Activated T-helper 1 cell treated with anti-CD3 and anti-CD28 coated beads, Interleukin-12 subunit alpha, Interleukin-12 subunit beta, Interleukin-2, Interleukin-4 antibody, amounts not matched to agents 30 ng/mL and 10 ng/mL and 1 ng/mL, durations not matched to agents 14 hours and 24 hours and 36 hours (primary cell): ENCODE measurements at places on chromosomes 16 and 17. TPM values are rescaled to one million over a fixed set of nuclear protein-coding genes. Genes with fewer than 3 reads are reported as not detected.

- no peak for DNase-seq
Observed at GRCh38 chr17:65756760-65757159, 195.3 kb upstream of the AXIN2 start.

The OVCA2 gene
- total RNA-seq = 43.9 and 44.0 TPM in 2 replicates

The DHRS7C gene
- not detected in 2 replicates for total RNA-seq

The TACO1 gene
- total RNA-seq = 30.8 and 32.0 TPM in 2 replicates

GRCh38 chr17:6245301-6246177, 175.4 kb downstream of the WSCD1 start:
- DNase-seq = no peak

The C16orf96 gene
- 0.17 TPM in 1 of 2 replicates, not detected in the other for total RNA-seq

DNA sequence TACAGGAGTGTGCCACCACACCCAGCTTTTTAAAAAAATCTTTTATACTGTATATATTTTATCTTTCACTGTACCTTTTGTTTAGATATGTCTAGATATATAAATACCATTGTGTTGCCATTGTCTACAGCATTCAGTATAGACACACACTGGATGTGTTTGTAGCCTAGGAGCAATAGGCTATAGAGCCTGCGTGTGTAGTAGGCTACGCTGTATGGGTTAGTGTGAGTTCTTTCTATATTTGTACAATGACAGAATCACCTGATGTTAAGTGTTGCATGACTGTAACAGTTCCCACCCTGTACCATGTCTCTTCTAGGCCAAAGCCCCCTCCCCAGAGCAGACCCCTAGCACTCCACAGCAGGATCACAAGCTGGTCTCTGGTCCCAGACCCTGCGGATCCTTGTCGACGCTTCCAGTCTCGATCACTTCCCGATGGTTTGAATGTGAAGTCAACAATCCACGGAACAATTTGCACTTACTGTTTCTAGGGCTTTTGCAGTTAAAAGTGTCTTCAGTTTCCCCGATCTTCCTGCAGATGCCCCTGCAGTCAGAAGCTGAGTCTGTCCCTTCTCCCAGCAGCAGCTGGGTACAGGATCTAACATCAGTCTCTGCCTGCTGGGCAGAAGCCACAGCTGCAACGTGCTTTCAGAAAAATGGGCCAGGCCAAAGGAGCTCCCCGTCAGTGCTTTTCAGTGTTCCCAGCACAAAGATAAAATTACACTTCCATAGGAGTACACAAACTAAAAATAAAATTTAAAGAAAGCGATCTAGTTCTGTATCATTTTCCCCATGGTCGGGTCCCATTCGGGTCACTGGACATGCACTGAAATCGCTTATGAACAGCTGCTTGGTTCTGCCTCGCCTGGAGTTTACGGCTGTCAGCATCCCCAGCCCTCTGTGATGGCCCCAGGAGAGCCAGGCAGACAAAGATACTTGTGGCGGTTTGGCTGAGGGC, 35.4 kb downstream of the ADAM11 start:
- no peak for DNase-seq

GRCh38 chr16:67327743-67328142, 1.1 kb downstream of the LRRC36 start:
- DNase-seq = no peak

- no peak for DNase-seq
Observed at GRCh38 chr16:19295393-19295792, 9.9 kb downstream of the CLEC19A start.

The KRT12 gene
- not detected in 2 replicates for total RNA-seq

- DNase-seq = no peak
Observed at GRCh38 chr16:12784076-12784475, 19.6 kb downstream of the CPPED1 start.

The TEDC2 gene
- 41.0 and 43.9 TPM in 2 replicates for total RNA-seq

GRCh38 chr17:45409659-45410076, 23.0 kb downstream of the ARHGAP27 start:
- DNase-seq = no peak

GRCh38 chr17:47955497-47956461, 1.9 kb downstream of the PRR15L start:
- no peak for DNase-seq

GRCh38 chr16:10694830-10695229, at the start of gene TEKT5:
TEKT5 (minus strand) TSS chr16:10694930; CDS start chr16:10694873, 57 bp downstream.
- DNase-seq = no peak

The KCNJ18 gene
- total RNA-seq = not detected in 2 replicates

DNA sequence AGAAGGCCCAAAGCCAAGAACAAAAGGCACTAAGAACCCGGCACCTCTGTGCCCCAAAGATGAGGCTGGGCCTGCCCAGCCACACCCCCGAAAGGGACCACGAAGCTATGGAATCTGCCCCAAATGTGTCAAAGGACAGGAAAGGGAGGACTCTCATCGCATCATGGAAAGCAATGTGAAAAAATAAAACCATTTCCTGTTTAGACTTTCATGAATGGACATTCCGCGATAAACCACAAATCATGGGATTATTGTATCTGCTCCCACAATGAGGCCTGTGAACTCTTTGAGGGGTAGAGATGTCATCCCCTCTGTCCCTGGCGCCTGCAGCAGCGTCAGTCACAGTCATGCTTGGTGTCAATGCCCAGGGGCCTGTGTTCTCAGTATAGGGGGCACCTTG, 135.0 kb downstream of the COPRS start:
- DNase-seq = no peak

The HS3ST6 gene
- not detected in 2 replicates for total RNA-seq

- no peak for DNase-seq
Observed at GRCh38 chr17:16273499-16273898, 56.5 kb downstream of the PIGL start.
